NCI-H748 treated with DMSO at 0.1 percent for 48 hours (cell line): ENCODE measurements at places on chromosomes 5 and 9.
A peak's percentile ranks its signal among the peaks of the same experiment; 100 is the strongest.

- no peak for DNase-seq
These were observed 15.3 kb upstream of the RNF130 start for GRCh38 chr5:180086816-180087399.

DNA sequence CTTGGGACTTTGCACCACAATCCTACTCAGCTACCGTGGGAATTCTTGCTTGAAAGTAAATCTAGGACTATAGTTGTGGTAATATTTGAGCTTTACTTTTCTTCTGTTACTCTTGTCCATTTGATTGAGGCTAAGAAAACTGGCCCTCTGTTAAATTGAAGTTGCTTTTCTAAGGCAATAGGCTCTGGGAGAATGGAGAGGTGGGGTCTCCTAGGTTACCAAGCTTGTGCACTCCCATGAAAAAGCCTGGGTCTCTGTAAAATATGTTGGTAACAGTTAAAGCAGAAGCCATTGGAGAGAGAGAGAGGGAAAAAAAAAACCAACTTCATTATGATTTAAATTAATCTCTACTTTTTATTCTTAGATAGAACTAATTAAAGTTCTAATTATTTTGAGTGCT is 68.6 kb downstream of the RAI14 start:
- DNase-seq, result no peak

DNA sequence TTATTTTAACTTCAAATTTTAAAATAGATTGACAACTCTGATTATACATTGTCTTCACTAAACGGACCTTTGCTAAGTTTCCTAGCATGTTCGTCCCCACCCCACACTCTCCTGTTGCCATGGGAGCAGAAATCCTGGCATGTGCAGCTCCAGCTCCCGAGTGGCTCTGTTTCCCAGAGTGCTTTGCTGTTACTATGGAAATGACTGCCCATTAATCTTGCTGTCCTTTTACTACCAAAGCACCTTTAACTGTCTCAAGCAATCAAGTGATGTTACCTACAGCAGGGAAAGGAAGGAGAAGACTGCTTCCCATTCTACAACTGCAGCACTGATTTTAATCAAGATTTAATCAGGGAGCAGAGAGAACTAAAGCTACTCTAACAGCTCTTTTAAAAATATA is 212.0 kb upstream of the KIF2A start:
- DNase-seq, result peak; percentile 92

- no peak for DNase-seq
These were observed 1090.5 kb upstream of the SEMA6A start for GRCh38 chr5:117665121-117665520.

DNA sequence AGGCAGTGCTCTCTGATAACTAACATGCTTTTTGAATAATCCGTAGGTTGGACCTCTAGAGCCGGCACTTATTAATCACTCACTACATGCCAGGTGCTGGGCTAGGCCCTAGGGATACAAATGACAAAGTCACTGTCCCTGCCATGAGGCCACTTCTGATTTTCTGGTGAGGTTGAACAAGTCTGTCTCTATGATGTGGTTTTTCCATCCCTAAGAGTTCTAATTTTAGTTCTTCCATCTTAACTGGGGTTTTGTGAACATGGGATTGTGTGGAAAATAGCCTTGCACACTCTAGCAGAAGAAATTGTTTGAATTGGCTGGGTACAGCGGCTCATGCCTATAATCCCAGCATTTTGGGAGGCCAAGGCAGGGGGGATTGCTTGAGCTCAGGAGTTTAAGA is 64.6 kb downstream of the IL31RA start:
- no peak for DNase-seq

DNA sequence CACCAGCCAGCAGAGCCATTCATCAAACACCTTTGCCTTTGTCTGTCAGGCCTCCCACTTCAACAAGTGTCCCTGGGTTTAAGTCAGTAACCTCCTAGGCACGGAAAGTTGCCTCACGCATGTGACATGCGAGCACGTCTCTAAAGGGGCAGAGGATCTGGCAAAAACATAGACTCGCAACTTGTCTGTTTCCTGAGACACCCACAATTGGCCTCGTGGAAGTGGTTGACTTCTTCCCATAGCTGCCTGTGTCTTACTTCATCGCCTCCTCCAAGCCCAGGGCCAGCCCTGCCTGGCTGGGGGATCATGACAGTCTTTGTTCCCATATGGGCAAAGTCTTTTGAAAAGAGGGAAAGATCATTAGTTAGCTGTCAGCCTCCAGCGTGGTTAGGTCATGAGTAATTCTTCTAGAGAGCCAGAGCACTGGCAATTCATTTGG is 35.5 kb upstream of the GLRX start:
- DNase-seq, result no peak

- no peak for DNase-seq
These were observed 307.8 kb upstream of the PAPPA start for GRCh38 chr9:115845648-115846312.
